ENCODE measurements at places on chromosomes 1 and 21.

DNA sequence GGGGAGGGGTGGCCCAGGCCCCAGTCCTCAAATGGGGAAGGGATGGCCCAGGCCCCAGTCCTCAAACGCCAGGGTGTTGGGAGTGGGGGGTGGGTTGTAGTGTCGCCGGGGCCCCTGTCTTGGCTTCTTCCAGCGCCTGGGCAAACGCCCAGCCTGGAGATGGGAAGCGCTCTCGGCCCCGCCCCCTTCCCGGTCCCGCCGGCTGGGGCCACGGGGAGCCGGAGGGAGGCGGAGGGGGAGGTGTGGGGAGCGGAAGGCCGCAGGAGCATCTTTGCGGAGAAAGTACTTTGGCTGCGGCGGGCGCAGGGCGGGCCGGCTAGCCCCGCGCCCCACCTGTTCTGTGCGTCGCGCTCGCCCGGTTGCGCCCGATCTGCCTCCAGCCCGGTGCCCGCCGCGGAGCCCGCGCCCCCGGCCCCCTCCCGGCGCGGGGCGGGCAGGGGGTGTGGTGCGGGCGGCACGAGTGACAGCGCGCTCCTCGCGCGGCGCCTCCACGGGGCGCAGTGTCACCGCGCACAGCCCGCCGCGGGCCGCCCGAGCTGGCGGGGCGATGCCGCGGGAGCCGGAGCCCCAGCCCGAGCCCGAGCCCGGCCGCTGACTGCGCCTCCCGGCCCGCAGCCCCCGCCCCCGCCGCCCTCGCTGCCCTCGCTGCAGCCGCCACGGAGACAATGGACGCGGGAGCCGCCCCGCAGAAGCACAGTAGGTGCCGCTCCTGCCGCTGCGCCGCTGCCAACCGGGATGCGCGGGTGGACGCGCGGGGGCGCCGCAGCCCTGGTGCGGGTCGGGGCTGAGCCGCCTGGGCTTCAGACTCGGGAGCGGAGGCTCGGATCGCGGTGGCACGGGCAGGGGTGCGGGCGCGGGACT is 31.1 kb upstream of the PEX10 start:
- no peak for DNase-seq

GRCh38 chr1:179253286-179253972 is 24.0 kb upstream of the ABL2 start:
- no peak for DNase-seq

DNA sequence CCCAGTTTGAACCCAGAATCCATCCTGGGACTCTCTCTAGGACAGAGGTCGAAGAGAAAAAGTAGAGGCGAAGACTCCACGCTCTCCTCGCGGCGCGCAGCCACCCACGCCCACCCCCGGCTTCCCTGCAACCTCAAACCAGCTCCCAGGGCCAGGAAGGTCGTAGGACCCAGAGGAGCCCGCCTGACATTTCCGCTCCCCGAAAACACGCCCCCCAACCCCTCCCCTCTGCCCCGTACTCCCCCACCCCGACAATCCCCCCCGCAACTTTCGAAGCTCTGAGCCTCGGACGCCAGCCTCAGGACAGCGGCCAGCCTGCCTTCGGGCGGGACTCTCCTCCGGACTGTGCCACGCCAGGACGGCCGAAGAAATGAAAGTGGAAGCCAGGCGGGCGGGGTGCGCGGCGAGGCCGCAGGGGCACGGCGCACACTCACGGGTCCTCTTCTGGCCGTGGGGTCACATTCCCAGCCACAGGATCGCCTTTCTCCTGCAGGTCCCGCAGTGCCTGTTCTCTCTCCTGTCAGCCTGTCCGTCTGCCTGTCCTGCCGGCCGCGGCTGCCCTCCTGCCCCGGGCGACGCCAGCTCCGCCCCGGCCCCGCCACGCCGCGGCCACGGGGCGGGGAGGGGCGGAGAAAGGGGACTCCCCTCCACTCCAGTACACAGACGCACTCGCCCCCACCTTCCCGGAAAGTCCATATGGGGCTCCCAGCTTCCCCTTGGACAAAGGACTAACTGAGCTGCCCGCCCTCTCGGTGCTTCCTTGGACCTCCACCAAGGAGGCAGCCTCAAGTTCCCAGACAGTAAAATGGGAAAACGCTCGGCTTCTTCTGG is at the start of gene MOB3C:
Gene MOB3C (minus strand): TSS at position 535 of the 831 bp plus-strand sequence. CDS start 3,490 bp downstream, outside the sequence.
- DNase-seq = peak; percentile 92

DNA sequence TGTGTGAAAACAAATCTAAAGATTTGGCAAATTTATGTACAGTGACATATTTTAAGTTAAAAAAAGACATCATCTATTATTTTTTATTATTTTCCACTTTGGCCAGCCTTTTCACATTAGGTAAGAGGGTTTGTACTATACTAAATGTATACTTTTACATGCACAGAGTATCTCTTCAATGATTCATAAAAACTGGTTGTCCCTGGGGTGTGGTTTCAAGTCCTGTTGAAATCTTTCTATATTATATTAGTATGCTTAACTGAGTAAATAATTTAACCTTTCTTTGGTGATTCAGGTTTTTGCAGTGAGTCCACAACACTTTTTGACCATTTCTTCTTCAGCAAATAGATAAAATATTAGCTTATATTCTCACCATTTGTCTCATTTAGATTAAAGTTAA is 45.7 kb downstream of the EEIG2 start:
- DNase-seq = no peak

- DNase-seq = peak; percentile 92
These were observed 131.5 kb downstream of the CNIH3 start for GRCh38 chr1:224747578-224747977.

DNA sequence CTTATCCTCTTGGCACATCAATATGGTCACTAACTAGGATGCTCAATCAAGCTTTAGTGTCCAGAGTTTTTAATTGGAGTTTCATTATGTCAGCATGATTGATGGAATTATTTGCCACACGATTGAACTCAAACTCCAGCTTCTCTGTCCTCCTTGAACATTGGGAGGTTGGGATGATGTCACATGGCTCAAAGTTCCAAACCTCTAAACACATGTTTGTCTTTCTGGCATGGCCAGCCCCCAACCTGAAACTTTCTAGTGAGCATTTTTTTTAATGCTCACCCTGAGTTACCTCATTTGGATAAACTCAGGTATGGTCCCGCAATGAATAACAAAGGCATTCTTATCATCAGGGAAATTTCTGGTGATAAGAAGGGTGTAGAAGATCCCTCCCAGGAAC is 86.0 kb downstream of the RHOU start:
- DNase-seq = no peak

- DNase-seq = no peak
These were observed 328.1 kb upstream of the LYPLAL1 start for GRCh38 chr1:218845589-218845988.
